ENCODE measurements at places on chromosomes 3 and 15.

GRCh38 chr3:118636841-118637240, 397.8 kb downstream of the IGSF11 start:
- DNase-seq, result no peak

DNA sequence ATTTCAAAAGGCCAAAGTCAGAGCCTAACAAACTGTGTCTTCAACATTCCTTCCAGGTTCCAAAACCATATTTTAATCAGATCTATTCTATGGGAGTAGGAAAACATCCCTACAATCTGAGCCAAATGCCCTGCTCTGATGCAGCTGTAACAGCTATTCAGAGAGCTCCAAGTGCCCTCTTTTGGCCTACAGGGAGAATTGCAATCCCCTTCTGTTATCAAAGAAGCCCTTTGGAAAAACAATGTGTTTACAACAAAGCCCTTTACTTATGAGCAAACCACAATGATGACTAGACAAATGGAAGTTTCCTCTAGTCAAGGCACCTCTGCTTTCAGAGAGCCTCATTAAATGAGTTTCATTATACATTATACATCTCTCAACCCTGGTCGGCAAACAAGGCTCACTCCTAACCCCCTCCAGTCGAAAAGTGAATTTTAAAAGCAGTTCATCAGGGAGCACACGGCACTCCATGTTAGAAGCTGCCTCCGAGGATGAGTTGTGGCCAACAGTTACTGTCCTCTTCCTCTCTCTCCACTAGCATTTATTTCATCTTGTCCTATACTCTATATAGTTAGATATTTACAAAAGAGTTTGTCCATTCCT, 42.6 kb upstream of the TMCO5A start:
- DNase-seq, result peak; percentile 3

GRCh38 chr15:100186960-100187359, 154.8 kb downstream of the ADAMTS17 start:
- no peak for DNase-seq

DNA sequence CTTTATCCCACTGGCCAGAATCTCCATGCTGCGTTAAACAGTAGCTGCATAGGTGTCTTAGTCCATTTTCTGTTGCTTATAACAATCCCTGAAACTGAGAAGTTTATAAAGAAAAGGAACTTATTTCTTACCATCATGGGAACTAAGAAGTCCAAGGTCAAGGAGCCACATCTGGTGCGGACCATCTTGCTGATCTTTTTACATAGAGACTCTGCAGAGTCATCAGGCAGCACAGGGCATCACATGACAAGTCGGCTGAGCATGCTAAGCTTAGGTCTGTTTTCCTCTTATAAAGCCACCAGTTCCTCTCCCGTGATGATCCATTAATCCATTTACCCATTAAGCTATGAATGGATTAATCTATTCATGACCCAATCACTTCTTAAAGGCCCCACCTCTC, 22.4 kb upstream of the FAM174B start:
- no peak for DNase-seq

GRCh38 chr3:109257269-109257668, 59.0 kb downstream of the DPPA2 start:
- no peak for DNase-seq

- no peak for DNase-seq
These were observed 53.6 kb downstream of the TCF12 start for GRCh38 chr15:56972016-56972415.

GRCh38 chr15:54032066-54032465, 53.8 kb downstream of the UNC13C start:
- DNase-seq, result no peak

- no peak for DNase-seq
These were observed 337.2 kb downstream of the SATB1 start for GRCh38 chr3:18087988-18088387.

DNA sequence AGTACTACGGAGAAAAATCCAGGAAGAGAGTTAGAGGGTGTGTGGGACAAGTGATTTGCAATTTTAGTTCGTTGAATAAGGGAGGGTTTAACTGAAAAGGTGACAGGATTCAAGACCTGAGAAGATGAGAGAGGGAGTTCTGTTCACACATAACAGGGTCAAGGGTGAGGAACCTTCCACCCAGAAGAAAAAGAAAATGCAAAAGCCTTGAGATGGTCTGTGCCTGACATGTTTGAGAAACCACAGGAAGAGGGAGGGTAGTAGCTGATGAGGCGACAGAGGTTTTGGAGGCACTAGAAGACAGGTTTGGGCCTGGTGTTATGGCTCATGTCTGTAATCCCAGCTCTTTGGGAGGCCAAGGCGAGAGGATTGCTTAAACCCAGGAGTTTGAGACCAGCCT, 591 bp upstream of the SLC25A20 start:
- no peak for DNase-seq

GRCh38 chr3:106160396-106160795, 291.6 kb upstream of the CBLB start:
- DNase-seq, result no peak

DNA sequence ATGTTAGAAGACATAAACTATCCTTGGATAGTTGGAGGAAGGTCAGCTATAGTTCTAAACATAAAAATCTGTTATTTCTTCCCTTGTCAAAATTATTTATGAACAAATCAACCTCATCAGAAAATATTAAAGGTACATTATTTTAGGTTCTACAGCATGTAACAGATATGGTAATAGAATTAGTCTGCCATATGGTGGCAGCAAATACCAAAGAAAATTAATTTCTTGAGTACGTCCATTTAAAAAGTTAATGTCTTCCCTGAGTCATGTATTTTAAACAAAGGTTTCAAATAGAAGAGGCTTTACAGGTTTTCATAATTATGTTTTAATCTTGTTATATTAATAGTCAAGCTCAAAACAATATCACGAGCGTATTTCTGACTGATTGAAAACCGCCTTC, 17.9 kb upstream of the ANKRD28 start:
- no peak for DNase-seq

- no peak for DNase-seq
These were observed 12.3 kb downstream of the POGLUT1 start for GRCh38 chr3:119481079-119481478.

DNA sequence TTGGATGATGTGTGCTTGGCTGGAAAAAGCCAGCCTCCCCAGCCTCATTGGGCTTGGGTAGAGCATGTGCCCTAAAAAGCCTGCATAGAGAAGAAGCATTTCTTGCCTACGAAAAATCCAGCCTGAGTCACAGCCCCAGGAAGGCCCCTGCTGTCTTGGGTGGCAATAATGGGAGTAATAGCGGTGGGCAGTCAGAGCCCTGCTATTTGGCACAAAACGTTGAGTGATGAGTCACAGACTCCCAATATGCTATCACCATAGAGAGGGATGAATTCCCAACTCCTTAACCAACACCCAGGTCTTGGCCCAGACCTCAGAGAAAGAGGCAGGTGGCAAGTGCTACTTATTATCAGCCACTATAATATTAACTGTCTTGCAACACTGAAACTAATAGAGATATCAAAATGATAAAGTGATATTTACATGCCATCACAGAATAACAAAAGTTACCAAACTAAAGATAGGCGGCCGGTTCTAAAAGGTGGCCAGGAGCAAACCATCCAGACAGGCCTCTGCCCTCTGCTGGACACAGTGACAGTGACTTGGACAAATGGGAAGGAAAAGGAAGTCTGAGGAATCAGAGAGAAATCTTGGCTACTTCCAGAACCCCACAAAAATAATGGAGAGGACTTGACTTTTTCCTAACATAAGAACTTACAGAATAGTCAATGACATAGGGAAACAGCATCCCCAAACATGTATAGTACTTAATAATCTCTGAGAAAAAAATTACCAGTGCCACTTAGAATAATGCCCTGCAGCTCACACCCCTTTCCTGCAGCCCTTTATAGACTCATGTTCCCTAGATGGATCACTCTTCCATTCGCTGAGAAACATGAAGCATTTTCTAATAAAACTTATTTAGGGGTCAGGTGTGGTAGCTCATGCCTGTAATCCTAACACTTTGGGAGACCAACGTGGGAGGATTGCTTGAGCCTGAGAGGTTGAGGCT, 51.9 kb upstream of the MUC13 start:
- no peak for DNase-seq

DNA sequence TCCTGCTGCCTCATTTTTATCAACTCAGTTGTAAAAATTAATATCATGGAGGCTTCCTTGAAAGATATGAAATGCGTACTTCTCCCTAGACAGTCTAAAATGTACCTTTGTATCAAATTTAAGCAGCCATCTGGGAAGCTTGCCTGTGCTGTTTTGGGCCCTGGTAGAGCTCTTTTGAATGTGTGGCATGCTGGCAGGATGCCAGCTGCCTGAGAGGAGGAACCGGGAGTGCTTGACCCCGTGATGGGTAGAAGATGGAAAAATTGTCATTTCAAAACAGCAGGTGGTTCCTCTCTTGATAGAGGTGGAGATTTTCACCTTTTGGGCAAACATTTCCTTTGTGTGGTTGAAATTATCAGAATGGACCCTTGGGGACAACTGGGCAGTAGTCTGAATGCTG, 245.3 kb downstream of the RPLP1 start:
- DNase-seq, result no peak

- DNase-seq, result no peak
These were observed 23.3 kb downstream of the SPRED1 start for GRCh38 chr15:38275959-38276358.

DNA sequence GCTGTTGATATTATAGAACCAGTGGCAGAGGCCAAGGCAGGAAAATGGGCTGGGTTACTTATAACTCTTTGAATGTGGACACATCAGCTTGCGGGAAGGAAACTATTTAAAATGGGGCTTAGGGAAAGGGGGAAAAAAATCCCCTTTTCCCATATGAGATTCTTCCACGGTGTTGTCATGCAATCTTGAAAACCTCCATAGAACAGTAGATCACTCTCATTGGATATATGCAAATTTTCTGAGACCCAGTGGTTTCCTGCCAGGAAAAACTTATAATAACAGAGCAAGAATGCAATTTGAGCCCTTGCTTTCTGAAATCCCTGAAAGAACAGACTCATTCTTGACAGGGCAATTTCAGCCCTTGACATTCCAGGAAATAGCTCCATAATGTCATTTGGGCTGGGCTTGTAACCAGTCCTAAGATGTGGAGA, 31.1 kb downstream of the TMEM212 start:
- DNase-seq, result no peak

- no peak for DNase-seq
These were observed 5.8 kb downstream of the SEC13 start for GRCh38 chr3:10315101-10315500.

- DNase-seq, result peak; percentile 38
These were observed 5.8 kb downstream of the ISLR start for GRCh38 chr15:74179101-74179841.

GRCh38 chr15:70154718-70155347, 57.1 kb upstream of the TLE3 start:
- no peak for DNase-seq

DNA sequence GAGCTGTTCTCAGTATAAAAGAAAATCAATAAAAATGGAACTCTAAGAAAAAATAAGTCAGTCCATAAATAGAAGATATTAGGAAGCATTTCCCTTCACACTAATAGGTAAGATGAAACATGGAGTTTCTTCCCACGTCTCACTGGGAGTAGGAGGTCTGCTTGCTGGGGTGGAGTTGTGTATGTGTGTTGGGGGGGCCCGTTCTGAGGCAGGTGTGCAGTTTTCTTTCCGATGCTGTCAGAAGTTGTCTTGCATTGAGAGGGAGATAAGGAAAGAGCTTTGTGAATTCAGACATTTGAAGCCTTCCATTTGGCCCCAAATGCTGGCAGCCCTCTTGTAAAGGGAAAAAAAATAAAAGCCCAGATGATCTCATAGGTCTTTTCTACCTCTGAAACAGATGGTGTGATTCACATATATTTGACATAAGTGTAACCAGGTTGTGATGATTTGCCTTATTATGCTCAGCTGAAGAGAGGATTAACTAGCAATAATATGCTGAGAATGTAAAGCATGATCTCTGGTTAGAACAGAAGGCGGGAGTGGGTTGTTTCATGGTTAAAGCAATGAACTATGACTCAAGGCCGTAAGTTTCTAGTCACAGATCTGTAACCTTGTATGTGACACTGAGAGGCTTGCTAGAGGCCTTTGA, 8.8 kb downstream of the RASGRP1 start:
- DNase-seq, result no peak

DNA sequence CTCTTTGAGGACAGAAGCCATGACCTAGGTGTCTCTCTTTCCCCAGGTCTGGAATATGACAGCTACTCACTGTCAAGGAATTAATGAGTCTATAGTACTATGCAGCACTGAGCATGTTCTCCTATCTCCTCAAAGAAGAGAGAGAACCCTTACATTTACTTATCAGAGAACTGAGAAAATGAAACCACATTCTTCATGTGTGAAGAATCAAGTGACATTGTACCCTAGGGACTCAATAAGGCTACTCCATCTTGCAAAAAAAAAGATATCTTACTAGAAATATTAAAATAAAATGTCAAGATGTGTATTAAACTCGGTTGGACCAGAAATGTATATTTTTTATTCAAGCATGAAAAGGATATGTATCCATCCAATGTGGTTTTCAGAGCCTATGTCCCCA, 133.2 kb upstream of the COL8A1 start:
- DNase-seq, result no peak
